ENCODE measurements at places on chromosomes 11 and 22. TPM values are rescaled to one million over a fixed set of nuclear protein-coding genes. Genes with fewer than 3 reads are reported as not detected.

DNA sequence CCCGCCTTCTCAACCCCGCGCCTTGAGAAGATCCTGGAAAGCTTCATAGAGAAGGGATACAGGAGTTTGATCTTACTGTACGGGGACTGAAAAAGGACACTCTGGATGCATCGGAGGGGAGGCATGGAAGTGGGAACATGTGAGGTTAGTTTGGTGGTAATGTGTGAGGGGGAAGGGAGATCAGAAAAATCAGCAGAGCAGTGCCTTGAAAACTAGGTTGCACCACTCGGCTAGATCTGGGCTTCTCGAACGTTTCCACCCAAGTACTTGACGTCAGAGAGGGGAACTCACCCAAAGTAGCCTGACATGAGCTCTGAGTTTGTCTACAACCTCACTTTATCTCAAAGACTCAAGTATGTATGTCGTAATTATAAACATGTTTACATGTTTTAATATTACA, 14.5 kb downstream of the USP35 start:
- DNase-seq = no peak

DNA sequence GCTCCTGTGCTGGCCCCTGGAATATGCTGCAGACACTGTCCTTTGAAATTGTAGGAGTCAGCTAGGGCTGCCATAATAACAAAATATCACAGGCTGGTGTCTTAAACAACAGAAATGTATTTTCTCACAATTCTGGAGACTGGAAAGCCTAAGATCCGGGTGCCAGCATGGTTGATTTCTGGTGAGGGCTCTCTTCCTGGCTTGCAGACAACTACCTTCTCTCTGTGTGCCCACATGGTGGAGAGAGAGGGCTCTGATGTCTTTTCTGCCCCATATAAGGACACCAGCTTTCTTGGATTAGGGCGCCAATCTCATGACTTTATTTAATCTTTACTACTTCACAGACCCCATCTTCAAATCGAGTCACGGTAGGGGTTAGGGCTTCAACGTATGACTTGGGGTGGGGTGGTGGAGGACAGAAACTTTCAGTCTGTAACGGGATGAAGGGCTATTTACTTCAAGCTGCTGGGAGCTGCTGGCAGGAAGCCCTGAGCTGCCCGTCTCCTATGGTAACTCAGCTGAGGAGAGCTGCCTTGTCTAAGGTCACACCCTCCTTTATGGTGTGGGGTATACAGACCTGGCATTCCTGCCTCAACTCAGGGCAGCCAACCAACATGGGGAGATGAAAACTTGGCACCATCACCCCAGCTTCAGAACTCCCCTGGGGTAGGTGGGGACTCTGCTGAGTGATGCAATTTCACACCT, 142.9 kb upstream of the ZBED5 start:
- no peak for DNase-seq

GRCh38 chr11:65576867-65577755, 1.3 kb downstream of the EHBP1L1 start:
- no peak for DNase-seq

Gene ZNF215
- polyA plus RNA-seq = not detected

Gene OR4C12
- not detected for polyA plus RNA-seq

Gene TIGD3
- polyA plus RNA-seq = 7.1 TPM

Measured in brain (organoid and tissue), 16 donors.